ENCODE measurements at places on chromosomes 1 and 21. TPM values are rescaled to one million over a fixed set of nuclear protein-coding genes. Genes with fewer than 3 reads are reported as not detected.

GRCh38 chr1:84669831-84670230 lies 20.4 kb downstream of the SSX2IP start:
- peaks cover 8% of the 10 kb centered on the region for H3K36me3 ChIP-seq
- no peak overlapping the region for H3K4me3 ChIP-seq
- DNase-seq, result no peak

DNA sequence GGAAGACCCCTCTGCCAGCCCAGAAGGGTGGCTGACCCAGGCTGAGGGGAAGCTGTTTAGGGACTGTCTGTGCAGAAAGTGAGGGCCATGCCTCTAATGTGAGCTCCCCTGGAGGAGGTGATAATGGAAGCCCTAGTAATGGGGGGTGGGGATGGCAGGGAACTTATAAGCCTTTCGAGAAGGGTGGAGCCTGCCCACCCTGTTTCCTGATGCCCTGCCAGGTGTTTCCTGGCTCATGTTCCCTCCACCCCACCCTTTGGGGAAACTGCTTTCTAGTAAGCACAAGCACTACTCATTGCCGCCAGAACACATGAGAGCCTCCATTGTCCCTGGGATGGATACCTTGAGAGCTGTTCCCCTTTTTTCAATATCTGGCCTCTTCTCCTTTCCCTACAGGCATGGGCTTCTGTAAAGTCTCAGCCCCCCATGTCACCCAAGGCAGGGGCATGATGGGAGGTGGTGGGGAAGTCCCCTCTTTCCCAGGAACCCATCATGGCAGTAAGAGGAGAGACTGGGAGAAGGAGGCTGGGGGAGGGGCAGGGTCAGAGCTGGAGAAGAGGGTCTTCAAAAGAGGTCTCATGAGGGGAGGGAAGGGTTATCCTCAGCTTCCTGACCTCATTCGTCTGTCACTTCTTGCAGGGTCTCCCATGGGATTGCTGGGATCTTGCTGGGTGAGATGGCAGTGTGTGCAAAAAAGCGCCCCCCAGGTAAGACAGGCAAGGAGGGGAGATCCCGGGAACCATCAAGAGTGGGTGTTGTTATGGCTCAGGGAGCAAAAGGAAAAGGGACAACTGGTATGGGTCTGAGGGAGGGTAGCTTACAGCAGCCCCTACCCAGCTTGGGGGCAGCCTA lies 2.4 kb downstream of the ATP8B2 start:
- 0 out of 2 replicates have a peak, but pooled peaks cover 4% of the 10 kb centered on the region for H3K36me3 ChIP-seq
- no peak for DNase-seq
- no peak overlapping the region for H3K27ac ChIP-seq
- H3K4me3 ChIP-seq, result peak overlapping the region; percentile 59
- H3K4me1 ChIP-seq, result peaks cover 25% of the 10 kb centered on the region
- H3K27me3 ChIP-seq, result peaks cover 7% of the 10 kb centered on the region

DNA sequence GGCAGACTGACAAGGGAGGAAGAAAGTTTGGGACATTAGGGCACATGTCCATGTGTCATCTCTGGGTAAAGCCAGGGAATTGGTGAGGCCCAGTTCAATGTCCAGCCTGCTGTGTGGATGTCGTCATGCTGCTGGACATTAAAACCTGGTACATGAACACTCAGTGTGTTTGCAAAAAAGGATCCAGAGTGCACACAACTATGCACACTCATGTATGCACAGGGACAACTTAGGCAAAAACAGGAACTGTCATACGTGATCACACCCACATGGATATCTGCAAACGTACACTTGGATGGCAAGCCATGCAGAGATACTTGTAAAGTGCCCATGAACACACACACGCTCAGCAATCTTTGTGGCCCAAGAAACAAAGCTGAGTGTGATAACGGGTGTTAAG lies 47.9 kb upstream of the NEK2 start:
- no peak for DNase-seq
- H3K4me3 ChIP-seq, result no peak overlapping the region
- no peaks in the 10 kb centered on the region for H3K36me3 ChIP-seq

DNA sequence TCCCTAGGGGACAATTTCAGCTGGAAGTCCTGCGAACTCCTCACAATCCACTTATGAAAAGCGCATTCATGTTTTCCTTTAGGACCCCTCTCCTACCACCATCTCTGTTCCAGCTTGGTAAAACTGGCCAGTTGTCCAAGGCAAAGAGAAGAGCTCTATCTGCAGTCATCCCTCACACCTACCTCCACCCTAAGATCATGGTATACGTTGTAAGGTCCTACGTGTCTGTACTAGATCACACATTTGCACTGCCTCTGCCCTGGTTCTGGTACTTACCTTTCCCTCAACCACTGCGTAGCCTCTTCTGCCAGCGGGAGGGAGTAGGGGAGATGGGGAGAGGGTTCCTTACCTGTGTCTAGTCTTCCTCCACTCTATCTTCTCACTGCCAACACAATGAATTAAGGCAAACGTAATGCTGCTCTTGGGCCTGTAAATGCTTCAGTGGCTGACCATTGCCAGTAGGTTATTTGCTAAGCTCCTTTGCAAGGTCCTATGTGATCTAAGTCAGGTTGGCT lies 739 bp upstream of the NUP133 start:
- peak overlapping the region; percentile 61 for H3K27ac ChIP-seq
- H3K27me3 ChIP-seq, result no peaks in the 10 kb centered on the region
- peaks cover 5% of the 10 kb centered on the region for H3K36me3 ChIP-seq
- H3K4me3 ChIP-seq, result peak overlapping the region; percentile 84

DNA sequence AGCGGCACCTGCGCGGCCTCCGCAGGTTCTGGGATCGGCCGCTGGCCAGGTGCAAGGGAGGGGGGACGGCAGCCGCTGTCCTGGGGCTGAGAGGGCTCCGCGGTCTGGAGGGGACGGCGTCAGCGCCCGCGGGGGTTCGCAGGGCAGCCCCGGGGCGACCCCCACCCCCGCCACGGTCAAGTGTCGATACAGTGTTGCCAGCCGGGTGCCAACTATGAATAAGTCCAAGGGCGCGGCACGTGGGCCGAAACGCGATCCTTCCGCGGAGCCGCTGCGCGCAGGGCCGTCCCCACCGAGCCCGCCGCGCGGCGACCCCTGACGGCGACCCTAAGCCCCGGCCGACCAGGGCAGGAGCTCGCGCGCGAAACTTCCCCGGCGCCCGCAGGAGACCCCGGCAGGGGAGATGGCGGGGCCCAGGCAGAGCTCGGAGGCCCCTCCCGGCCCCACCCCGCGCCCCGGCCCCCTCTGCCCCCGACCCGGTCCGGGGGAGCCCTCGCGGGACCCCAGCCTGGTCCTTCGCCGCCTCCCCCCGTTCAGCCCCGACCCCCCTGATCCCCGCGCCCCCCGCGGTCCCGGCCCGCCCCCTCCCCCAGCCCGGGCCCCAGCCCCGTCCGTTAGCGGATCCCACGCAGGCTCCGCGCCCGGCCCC lies 586 bp upstream of the AGPAT3 start:
- peak overlapping the region; percentile 78 for H3K4me3 ChIP-seq
- peaks cover 7% of the 10 kb centered on the region for H3K36me3 ChIP-seq
- H3K27me3 ChIP-seq, result no peaks in the 10 kb centered on the region
- peak; percentile 74 for DNase-seq
- H3K4me1 ChIP-seq, result peaks cover 36% of the 10 kb centered on the region
- no peak overlapping the region for H3K27ac ChIP-seq

Gene SLC45A3
- total RNA-seq, result 37.6 TPM

- no peaks in the 10 kb centered on the region for H3K27me3 ChIP-seq
- H3K4me1 ChIP-seq, result peaks cover 5% of the 10 kb centered on the region
- H3K36me3 ChIP-seq, result no peaks in the 10 kb centered on the region
- no peak overlapping the region for H3K27ac ChIP-seq
Measured at GRCh38 chr1:213103377-213104306, 52.6 kb downstream of the RPS6KC1 start.

- H3K27me3 ChIP-seq, result no peaks in the 10 kb centered on the region
- H3K27ac ChIP-seq, result no peak overlapping the region
- H3K4me1 ChIP-seq, result no peaks in the 10 kb centered on the region
- peak; percentile 26 for DNase-seq
Measured at GRCh38 chr1:48450505-48450904, 21.5 kb downstream of the SPATA6 start.

DNA sequence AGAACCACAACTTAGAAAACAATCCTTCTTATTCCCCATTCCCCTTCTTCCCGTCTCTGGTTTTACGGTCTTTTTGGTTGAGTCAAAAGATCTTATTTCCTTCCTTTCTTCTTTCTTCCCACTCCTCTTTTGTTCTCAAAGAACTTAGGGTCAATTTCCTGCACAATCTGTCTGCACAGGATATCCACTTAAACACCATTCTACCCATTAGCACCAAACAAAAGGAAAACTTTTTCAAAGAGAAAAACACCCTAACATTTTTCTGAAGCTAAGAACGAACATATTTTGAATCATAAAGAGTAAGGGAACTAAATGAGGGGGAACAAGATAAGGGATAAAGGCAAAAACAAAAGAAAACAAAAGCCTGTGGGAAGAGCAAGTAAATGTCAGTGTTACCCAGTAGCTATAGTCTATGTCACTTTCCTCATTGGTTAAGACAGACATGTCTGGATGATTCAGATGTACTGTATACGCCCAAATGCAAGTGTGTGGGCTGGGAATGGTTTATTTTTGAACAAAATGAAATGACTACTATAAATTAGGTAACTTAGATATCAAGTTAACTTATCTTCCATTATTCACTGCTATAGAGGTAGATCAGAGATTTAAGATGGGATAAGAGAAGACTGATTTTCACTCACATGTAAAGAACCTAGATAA lies 59.9 kb downstream of the TOR3A start:
- H3K27me3 ChIP-seq, result no peaks in the 10 kb centered on the region
- H3K27ac ChIP-seq, result peak overlapping the region; percentile 97
- peak overlapping the region; percentile 79 for H3K4me3 ChIP-seq
- peak; percentile 56 for DNase-seq
- peaks cover 33% of the 10 kb centered on the region for H3K4me1 ChIP-seq
- H3K36me3 ChIP-seq, result no peaks in the 10 kb centered on the region

DNA sequence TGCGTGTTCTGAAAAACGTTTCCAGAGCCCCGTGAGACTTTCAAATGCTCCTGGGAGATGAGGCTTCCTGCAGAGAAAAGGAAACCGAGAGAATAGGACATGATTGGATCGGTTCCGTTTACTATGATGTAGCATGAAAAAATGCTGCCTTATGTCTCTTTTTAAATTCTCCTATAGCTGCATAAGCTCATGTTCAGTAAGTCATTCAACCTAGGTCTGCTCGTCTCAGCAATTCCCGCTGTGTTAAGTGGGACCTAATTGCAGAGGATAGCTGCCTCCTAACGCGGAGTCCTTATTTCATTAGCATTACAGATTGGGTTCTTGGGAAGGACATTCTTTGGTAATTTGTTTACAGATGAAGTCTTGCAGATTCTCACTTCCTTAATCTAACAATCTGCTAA lies 165.3 kb downstream of the GALNT2 start:
- H3K36me3 ChIP-seq, result peaks cover 13% of the 10 kb centered on the region
- H3K4me1 ChIP-seq, result no peaks in the 10 kb centered on the region
- H3K27ac ChIP-seq, result no peak overlapping the region
- no peak overlapping the region for H3K4me3 ChIP-seq

- H3K4me3 ChIP-seq, result peak overlapping the region; percentile 50
- no peaks in the 10 kb centered on the region for H3K27me3 ChIP-seq
- H3K27ac ChIP-seq, result peak overlapping the region; percentile 72
Measured at GRCh38 chr21:36188081-36188681, 31.6 kb downstream of the DOP1B start.

Gene CATSPERE
- total RNA-seq, result not detected

DNA sequence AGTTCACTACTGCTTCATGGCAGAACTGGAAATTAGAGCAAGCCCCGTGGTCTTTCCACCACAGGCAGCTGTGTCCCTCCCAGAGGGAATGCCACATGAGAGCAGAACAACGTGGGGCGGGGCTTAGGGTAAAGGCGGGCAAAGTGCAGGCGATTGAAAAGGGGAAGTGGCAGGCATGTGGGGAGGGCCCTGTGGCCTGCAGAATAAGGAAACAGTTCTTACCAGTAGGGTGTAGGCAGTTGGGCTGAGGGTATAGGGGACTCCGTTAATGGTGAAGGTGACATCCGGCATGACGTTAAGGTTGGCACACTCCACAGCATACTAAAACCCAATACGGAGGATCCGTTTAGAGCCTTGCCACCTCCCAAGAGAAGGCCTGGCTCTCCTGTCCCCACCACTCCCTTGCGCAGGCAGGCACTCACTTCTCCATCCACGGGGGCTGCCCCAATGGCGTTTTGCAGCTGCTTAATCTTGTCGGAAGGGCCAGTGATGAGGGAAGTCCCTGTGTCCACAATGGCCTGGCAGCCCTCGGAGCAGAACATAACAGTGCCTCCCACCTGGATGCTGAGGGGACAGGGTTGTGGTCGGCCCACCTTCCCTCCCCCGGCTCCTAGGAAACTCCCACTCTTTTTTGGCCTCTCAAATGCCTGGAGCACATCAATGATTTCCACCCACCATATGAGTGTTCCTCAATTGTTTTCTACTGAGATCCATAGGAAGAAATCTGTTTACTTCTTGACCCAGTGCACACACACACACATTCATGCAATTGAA lies 9.1 kb upstream of the RAB7B start:
- H3K4me3 ChIP-seq, result no peak overlapping the region
- no peaks in the 10 kb centered on the region for H3K4me1 ChIP-seq
- peaks cover 10% of the 10 kb centered on the region for H3K27me3 ChIP-seq
- no peaks in the 10 kb centered on the region for H3K36me3 ChIP-seq
- DNase-seq, result no peak
- no peak overlapping the region for H3K27ac ChIP-seq

DNA sequence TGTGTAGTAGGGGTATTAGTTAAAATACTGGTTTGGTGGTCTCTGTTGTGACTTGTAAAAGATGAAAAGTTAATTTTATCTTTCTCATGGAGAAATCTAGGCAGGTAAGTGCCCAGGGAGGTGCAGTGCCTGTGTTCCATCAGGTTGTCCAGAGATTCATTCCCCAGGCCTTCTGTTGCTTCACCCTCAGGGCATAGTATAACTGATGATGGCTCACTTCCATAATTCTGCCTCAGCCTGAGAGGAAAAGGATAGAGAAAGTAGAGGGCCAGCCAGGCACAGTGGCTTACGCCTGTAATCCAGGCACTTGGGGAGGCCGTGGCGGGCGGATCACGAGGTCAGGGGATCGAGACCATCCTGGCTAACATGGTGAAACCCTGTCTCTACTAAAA lies 153.9 kb downstream of the FMN2 start:
- no peak for DNase-seq
- no peaks in the 10 kb centered on the region for H3K36me3 ChIP-seq
- no peak overlapping the region for H3K4me3 ChIP-seq

Gene TEX35
- total RNA-seq, result not detected

DNA sequence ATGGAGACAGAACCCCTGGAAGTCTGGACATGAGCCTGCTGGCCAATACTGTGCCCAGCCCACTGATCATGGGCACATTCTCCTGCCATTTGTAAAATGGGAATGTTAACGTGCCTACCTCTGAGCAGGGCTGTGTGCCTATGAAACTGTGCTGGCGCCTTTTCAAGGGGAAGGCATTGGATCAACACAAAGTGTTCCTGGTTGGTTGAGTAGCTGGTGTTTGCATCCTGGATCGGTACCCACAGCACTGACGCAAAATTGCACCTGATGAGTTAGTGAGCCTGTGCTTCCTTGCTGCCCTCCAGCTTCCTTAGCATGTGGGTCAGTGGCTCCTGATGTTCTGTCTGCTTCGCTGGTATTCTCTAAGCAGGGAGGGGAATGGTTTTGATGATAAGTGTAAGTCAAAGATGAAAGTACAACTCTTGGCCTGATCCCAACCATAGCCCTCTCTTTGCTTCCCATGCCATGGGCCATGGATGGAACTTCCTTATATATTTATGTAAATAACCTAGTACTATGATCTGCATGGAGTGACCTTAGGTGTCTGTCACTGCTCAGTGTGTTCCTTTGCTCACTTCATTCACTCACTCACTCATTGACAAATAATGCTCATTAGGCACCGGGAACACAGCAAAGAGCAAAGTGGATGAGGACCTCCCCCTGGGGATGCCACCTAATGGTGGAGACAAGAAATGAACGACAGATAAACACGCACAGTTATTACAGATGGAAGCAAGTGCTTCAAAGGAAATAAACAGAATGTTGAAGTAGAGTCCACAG lies 22.7 kb downstream of the MAB21L3 start:
- DNase-seq, result peak; percentile 43
- no peaks in the 10 kb centered on the region for H3K27me3 ChIP-seq
- H3K4me3 ChIP-seq, result no peak overlapping the region
- no peaks in the 10 kb centered on the region for H3K36me3 ChIP-seq
- no peak overlapping the region for H3K27ac ChIP-seq
- H3K4me1 ChIP-seq, result peaks cover 10% of the 10 kb centered on the region

Measured in PC-3 (cell line).